Heart right ventricle (tissue), 16 donors: ENCODE measurements at places on chromosomes 5 and 9.
A peak's percentile ranks its signal among the peaks of the same experiment; 100 is the strongest.

DNA sequence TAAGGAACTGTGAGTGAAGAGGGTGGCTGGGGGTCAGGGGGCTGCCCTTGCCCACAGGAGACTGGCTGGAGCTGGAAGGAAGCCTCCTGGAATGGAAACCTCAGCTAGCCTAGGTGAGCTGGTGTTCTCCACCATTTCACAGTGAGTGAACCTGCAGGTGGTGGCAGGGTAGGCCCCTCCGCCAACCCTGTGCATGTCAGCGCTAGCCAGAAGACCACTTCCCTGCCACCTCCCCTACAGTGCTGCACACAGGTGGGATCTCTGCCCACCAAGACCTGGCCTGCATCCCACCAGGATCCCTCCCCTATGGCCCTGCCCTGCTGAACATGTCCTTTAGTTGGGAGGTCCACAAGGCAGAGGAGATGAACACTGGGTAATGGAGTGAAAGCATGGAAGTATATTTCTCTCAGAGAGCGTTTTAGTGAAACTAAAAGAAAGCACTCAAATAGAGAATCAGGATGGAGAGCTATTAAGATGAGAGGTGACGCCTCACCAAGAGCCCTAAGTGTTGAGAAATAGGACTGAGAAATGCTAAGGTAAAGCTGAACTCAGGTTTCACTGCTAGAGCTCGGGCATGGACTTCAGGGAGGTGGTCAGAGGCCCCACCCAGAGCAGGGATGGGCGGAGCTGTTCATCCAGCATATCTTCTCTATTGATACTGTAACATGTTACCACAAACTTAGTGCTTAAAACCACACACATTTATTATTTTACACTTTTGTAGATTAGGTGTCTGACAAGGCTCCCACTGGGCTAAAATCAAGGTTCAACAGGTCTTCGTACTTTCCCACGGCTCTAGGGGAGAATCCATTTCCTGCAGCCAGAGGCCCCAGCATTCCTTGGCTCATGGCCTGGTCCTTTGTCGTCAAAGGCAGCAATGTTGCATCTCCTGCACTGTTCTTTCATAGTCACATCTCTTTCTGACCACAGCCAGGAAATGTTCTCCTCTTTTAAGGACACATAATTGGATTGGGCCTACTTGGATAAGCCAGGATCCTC, 83.2 kb downstream of the DIRAS2 start:
- no peak for DNase-seq

- DNase-seq: no peak
These were observed 84.6 kb downstream of the PAX5 start for GRCh38 chr9:36949466-36949865.

DNA sequence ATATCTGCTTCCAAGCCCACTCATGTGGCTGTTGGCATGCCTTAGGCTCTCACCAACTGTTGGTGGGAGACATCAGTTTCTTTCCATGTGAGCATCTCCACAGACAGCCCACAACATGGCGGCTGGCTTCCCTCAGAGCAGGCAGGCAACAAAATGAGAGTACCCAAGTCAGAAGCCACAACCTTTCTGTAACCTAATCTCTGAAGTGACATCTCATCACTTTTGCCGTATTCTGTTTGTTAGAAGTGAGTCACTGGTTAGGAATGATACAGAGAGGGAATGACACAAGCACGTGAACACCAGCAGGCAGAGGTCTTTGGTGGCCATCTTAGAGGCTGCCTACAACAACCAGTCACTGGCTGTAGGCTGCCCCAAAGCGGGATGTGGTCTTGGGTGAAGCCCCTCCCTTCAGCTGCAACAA, 88.6 kb upstream of the RASGRF2 start:
- DNase-seq: no peak

DNA sequence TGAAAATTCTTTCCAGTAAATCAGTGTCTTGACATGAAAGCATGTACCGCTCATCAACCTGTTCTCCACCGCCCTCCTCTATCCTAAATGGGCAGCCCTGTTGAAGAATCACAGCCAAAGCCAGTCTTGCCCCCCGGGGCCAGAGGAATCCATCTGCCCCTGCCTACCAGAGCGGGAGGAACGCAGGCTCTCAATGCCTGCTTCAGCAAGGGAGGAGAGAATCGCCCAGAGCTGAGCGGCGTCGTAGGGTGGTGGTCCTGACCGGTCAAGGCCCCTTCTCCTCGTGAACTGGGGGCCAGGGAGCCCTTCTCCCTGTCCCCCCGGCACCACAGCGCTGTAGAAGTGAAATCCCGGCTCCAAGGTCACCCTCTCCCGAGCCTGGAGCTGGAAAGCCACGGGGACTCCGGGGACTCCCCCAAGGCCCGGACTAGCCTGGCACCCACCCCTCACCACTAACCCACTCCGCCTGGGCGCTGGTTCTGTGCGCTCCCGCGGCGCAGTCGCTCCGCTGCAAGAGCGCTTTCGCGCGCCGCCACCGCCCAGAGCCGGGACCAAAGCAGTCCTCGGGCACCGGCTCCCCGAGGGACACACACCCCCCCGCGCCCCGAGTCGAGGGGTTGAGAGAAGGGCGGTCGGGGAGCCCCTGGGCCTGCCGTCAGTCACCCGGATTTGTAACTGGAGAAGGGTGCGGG, 718 bp upstream of the TMEM215 start:
- no peak for DNase-seq

DNA sequence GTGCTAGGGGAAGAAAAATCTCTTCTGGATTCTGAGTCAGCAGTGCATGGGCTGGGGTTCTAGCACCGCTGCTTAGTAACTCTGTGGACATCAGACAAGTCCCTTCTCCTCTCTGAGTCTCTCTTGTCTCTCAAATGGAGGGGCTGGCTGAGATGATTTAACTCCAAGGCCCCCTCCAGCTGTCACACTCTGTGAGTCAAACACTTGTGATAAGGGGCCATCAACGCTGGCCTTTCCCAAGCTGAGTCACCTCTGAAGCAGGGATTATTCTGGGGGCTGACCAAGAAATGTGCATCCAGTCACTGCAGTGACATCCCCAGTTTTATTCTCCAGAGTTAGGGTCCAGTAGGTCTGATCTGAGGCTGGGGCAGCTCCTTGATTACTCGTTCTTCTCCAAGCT, 110.4 kb upstream of the ZNF462 start:
- no peak for DNase-seq

DNA sequence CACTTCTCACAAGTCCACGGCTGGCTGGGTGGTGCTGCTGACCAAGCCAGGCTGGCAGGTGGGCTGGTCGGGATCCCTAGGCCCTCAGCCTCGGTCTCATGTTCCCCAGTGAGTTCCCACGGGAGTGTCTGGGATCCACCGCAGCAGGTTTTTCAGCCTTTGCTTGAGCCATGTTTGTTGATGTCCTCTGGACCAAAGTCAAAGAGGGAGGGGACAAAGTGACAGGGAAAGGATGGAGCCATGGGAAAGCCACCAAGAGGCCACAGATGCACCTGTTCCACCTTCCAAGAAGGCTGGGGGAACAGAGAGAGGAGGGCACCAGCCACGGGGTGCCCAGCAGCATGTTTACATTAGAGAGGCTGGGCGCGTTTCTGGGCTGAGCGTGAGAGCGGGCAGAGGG, 2.8 kb upstream of the UBAC1 start:
- DNase-seq: no peak

- DNase-seq: no peak
These were observed 172.3 kb upstream of the CDH6 start for GRCh38 chr5:31021181-31021624.

GRCh38 chr5:159010661-159011442, 88.9 kb downstream of the EBF1 start:
- DNase-seq: peak; percentile 29

GRCh38 chr5:17001428-17001827, 65.3 kb upstream of the MYO10 start:
- no peak for DNase-seq

- DNase-seq: no peak
These were observed 129.0 kb downstream of the SREK1 start for GRCh38 chr5:66273121-66273520.

DNA sequence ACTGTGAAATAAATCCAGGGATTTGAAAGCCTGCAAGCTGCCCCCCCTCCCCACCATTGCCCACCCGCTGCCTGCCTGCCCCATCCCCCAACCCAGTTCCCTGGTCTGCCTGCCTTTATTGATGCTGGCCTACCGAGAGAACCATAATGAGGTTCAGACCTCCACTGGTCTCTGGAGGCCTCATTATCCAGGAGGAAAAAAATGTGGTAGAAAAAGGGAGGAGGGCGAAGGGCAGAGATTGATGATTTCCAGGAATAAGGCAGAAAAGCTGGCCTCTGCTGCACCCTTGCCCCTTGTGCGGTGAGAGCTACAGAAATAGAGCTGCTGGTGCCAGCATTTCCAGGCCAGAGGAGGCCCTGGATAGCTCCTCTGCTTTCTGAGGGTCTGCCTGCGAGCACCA, 216.1 kb downstream of the PAPPA start:
- no peak for DNase-seq

DNA sequence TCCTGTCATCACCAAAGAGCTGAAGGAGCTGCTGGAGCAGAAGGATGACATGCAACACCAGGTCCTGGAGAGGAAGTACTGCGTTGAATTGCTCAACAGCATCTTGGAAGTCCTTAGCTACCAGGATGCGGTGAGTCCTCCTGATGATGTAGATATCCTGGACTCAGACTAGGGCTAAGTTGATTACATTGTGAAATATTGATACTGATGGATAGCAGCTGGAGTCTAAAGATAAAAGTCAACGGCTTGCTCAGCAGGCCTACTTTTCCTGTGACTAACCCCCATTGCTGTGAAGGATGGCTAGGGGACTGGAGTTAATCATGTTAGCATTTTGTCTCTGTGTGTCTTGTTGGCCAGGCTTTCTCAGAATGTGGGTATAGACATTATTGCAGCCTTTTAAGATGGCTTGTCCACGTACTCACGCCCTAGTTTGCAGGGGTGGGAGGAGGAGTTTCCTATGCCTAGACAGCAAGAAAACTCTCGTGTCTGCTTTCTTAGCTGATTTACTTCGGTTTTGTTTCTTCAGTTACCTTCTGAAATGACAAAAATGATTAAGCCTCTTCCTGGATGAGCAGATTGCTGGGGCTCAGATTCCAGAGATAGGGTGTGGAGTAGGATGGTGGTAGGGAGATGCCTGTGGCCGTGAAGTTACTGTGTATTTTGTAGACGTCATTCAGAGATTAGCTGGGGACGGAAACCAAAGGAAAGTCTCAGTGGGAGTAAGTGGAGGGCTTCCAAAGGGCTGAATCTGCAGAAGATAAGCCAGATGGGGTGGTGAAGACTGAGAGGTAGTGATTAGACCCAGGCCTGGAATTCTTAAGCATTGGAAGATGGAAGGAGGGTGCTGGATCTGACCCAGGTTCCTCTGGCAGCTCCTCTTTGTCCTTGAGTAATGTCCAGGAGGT, 166.3 kb downstream of the DOCK2 start:
- peak; percentile 23 for DNase-seq

DNA sequence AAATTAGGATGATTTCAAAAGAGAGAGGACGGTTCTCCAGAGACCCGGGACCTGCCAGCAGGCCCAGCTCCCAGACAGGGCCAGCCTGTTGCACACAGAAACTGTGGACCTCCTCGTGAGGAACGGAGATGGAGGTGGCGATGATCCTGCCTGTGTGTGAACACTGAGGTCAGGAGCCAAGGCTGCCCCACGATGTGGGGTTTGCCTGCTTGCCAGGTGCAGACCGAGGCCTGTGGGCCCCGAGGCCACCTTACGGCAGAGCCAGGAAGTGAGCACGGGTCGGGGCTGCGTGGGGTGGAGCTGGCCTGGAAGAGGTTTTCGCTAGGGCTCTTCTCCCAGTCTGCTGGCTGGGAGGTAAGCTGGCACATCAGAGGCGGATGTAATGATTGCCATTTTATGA, 4.3 kb downstream of the FAM163B start:
- no peak for DNase-seq

- peak; percentile 37 for DNase-seq
These were observed 171.2 kb upstream of the ACTBL2 start for GRCh38 chr5:57653636-57654290.

DNA sequence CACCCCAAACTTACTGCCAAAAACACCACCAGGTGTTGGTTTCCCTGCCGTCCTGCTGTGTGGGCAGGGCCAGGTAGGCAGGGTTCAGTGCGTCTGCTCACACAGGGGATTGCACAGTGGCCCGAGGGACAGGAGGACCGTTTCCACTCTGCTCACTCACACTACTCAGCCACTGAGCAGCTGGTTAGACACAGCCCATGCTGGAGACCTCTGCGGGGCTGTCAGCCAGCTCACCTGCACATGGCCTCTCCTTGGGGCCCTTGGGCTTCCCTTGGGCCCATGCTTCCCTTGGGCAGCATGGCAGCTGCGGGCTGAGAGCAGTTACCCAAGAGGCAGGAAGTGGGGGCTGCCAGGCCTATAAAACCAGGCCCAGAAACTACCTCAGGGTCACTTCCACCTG, 79.0 kb downstream of the SYK start:
- DNase-seq: no peak

GRCh38 chr5:170104299-170104698, 1.4 kb upstream of the FOXI1 start:
- DNase-seq: no peak
